GM23338 (cell line): ENCODE measurements at places on chromosomes 3 and 15.

DNA sequence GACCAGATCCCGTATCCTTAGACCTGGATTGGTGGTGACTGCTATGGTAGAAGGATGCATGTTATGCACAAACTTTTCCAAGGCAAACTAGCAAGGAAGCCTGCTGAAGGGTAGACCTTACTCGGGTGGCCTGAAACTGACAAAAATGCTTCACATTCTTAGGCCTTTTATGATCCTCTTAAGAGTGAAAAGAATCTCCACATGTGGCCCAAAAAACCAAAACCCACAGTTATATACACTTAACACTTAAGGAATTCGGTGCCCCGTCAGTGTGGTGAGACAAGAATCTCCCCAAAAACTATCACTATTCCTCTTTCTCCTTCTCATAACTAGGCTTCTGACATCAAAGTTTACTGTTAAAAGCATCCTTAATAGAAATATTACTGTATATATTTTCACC lies 130.1 kb upstream of the SOX2 start:
- no peak overlapping the region for H3K27ac ChIP-seq
- H3K4me3 ChIP-seq, result no peak overlapping the region
- no peaks in the 10 kb centered on the region for H3K27me3 ChIP-seq
- no peaks in the 10 kb centered on the region for H3K4me1 ChIP-seq

DNA sequence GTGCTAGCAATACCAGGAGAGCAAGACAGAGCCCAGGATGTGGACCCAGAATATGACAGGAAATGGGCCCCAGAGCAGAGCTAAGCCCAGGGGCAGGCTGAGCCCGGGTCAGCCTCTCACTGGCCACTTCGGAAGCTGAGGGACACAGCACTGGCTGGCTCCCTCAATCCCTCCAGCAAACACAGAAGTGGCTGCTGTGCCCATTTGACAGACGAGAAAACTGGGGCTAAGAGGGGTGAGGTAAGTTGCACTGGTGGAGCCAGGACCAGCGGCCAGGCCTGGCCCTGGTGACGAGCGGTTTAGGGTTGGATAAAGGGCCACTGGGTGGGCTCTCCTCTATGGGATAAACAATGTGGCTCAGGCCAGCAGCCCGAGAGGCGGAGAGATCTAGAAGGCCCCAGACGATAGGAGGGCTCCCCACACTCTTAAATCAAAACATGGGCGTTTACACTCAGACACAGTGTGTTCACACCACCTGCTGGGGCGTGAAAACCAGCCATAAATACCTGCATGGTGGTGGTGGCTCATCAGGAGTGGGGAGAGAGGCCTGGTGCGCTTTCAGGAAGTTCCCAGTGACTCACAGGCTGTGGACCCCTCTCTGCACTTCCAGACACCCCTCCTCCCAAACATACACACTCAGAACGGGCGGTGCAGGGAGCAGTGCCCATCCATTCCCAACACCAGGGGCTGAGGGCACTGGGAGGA lies 12.0 kb upstream of the LINGO1 start:
- DNase-seq, result no peak
- H3K27me3 ChIP-seq, result no peaks in the 10 kb centered on the region
- H3K27ac ChIP-seq, result no peak overlapping the region
- no peaks in the 10 kb centered on the region for H3K4me1 ChIP-seq
- H3K4me3 ChIP-seq, result no peak overlapping the region
- H3K36me3 ChIP-seq, result no peaks in the 10 kb centered on the region

GRCh38 chr3:105616374-105617121 lies 249.8 kb downstream of the ALCAM start:
- H3K27ac ChIP-seq, result no peak overlapping the region
- H3K36me3 ChIP-seq, result no peaks in the 10 kb centered on the region
- no peak overlapping the region for H3K4me3 ChIP-seq
- no peak for DNase-seq

DNA sequence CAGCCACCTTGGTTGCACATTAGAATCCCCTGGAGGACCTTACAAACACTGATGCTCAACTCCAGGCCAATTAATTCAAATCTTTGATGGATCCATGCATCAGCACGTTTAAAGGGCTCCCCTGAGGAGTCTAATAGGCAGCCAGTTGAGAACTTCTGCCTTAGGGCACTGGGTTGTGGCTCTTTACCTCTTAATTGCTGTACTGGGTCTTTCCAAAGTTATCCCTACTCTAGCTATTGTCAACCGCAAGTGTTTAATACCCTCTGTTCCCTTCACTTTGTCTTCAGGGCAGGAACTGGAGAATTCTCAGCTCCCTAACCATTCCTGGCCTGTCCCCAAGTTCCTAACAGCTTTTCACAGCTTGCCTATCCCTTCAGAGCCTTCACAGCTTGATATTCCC lies 15.0 kb upstream of the FAM174B start:
- no peak overlapping the region for H3K27ac ChIP-seq
- DNase-seq, result no peak
- no peaks in the 10 kb centered on the region for H3K27me3 ChIP-seq
- H3K36me3 ChIP-seq, result no peaks in the 10 kb centered on the region

- no peak for DNase-seq
- H3K4me1 ChIP-seq, result no peaks in the 10 kb centered on the region
- H3K27me3 ChIP-seq, result no peaks in the 10 kb centered on the region
- no peaks in the 10 kb centered on the region for H3K36me3 ChIP-seq
- no peak overlapping the region for H3K27ac ChIP-seq
Observed at GRCh38 chr3:67875338-67875737, 220.9 kb upstream of the SUCLG2 start.

GRCh38 chr15:82178061-82178460 lies 84.5 kb downstream of the EFL1 start:
- H3K4me3 ChIP-seq, result no peak overlapping the region
- no peak overlapping the region for H3K27ac ChIP-seq
- no peaks in the 10 kb centered on the region for H3K36me3 ChIP-seq
- no peaks in the 10 kb centered on the region for H3K27me3 ChIP-seq
- DNase-seq, result no peak

GRCh38 chr15:69593981-69594966 lies 141.7 kb downstream of the RPLP1 start:
- H3K27me3 ChIP-seq, result no peaks in the 10 kb centered on the region
- H3K4me3 ChIP-seq, result no peak overlapping the region
- H3K36me3 ChIP-seq, result no peaks in the 10 kb centered on the region
- no peak for DNase-seq
- no peaks in the 10 kb centered on the region for H3K4me1 ChIP-seq

DNA sequence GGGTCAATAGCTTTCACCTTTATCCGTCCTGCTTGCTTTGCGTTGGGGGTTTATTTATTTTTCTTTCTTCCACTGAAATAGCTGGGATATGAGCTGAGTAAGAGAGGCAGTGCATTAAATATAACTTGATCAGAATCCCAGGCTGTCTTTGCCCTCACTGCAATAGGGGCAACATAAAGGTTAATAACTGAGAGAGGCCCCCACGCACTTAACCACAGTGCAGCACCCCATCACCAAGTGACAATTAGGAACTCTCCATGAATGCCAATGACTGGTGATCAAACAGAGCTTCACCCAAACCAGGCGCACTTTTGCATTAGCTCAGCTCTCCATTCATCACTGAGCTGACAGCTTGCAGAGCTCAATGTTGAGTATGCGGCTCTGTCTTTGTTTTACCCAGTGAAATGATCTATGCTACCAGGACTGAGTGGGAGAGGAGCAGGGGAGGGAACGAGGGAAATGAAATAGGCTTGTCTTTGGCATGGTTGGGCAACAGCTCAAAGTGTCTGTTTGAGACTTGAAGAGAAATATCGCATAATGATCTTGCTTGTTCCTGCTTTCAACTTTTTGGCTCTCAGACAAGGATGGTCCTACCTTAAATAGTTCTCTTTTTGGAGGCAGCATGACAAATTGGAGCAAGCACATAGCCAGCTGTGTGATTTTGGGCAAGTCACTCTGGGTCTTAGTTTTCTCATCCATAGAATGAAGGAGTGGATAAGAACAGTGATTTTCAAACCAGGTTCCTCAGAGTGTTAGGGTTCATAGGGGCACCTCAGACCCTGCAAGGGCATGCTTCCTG lies 14.5 kb upstream of the GLCE start:
- H3K27ac ChIP-seq, result no peak overlapping the region
- H3K36me3 ChIP-seq, result no peaks in the 10 kb centered on the region
- no peaks in the 10 kb centered on the region for H3K27me3 ChIP-seq
- peaks cover 6% of the 10 kb centered on the region; the same call in 1 of the 2 replicates for H3K4me1 ChIP-seq
- DNase-seq, result peak; percentile 11

DNA sequence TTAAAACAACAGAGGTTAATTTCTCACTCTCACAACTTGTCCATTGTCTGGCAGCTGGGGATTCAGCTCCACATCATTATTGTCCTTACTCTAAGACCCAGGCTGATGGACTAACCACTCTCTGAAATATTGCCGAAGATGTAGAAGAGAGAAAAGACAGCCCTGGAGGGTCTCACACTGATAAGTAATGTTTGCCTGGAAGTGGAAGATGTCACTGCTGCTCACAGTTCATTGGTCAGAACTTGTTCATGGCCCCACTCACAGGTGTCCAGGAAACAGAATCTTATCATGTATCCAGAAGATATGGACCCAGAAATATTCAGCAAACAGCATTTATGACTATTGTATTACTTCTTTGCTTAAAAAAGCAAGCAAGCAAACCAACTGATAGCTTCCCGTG lies 62.2 kb upstream of the LPP start:
- H3K27me3 ChIP-seq, result no peaks in the 10 kb centered on the region
- H3K4me3 ChIP-seq, result no peak overlapping the region
- H3K27ac ChIP-seq, result no peak overlapping the region
- H3K4me1 ChIP-seq, result no peaks in the 10 kb centered on the region

- peaks cover 41% of the 10 kb centered on the region for H3K4me1 ChIP-seq
- H3K4me3 ChIP-seq, result peak overlapping the region; percentile 24
- H3K27ac ChIP-seq, result peak overlapping the region; percentile 75
- no peaks in the 10 kb centered on the region for H3K27me3 ChIP-seq
- H3K36me3 ChIP-seq, result no peaks in the 10 kb centered on the region
Observed at GRCh38 chr15:38707802-38708671, 143.4 kb upstream of the RASGRP1 start.

DNA sequence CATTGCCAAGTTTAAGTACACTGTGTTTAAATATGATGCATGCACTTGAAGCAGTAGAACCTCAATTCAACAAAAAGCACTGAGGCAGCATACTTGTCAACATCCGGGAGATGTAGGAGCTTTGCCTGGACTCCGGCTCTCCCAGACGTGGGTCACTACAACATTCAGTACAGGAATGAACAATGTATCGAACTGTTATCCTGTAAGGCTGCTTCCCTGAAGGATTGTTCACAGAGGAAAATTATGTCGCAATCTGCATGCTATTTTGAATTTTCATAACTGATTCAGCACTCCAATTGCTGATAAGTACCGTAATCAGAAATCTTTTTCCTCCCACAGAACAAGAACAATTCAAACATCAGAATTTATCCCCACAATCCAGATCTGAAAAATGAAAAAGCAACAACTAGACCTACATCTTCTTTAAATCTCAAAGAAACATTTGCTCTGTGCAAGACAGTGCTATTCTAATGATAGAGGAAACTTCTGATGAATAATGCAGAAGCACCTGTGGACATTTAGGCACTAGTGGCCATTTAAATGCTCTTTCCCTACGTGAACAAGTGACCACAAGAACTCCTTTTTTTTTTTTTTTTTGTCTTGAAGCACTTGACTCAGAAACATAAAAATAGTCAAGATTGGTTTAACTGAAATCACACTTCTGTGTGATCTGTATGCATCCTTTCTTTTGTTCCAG lies 113.4 kb downstream of the PLCH1 start:
- no peak overlapping the region for H3K4me3 ChIP-seq
- H3K36me3 ChIP-seq, result no peaks in the 10 kb centered on the region
- no peak overlapping the region for H3K27ac ChIP-seq
